ENCODE measurements at places on chromosomes 11 and 22.

GRCh38 chr11:10720881-10721376, 27.4 kb upstream of the IRAG1 start:
- DNase-seq, result no peak

DNA sequence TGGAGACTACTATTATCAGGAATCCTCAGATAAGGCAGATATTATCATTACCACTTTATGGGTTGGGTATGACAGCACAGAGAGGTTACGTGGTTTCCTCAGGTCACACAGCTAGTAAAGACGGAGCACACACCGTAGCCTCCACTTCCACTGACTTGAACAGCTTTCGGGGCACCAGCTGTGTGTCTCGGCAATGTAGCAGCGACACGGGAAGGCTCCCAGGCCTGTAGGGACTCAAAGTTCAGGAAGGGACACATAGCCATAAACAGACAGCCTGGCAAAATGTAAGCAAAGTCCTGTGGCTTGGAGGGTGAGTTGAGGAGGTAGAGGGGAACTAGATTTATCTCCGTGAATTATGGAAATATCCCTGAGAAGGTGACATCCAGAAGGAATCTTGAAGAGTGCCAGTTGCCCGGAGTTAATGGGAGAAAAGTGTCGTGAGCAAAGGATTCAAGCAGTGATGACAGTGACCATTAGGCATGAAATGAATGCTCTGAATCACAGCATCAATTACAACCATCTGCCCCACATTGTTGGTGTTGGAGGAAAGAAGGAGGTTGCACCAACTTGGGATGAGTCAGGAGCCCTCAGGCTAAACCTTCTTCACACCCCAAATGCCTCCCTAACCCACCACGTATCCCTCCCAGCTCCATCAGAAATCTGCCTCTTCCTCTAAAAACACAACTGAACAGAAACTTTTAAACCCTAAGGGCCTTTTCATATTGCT, 106.7 kb upstream of the ASPHD2 start:
- DNase-seq, result no peak

- DNase-seq, result no peak
Observed at GRCh38 chr11:120334332-120334731, 1.9 kb upstream of the ARHGEF12 start.

DNA sequence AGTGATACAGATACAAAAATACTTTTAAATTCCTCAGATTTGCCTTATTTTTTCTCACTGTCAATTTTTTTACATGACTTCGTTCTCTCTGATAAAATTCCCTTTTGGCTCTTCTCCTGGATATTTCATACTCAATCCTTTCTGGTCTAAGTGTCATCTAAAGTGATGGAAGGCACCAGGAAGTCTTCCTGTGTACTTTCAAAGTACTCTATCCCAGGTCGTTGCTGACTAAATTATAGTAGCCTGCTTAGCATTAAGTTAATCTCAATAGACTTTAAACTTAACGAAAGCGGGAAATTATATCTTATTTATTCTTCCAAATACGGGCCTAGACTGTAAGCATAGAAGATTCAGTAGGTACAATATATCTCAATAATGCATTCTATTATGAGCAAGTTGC, 67.8 kb downstream of the CASP12 start:
- no peak for DNase-seq

DNA sequence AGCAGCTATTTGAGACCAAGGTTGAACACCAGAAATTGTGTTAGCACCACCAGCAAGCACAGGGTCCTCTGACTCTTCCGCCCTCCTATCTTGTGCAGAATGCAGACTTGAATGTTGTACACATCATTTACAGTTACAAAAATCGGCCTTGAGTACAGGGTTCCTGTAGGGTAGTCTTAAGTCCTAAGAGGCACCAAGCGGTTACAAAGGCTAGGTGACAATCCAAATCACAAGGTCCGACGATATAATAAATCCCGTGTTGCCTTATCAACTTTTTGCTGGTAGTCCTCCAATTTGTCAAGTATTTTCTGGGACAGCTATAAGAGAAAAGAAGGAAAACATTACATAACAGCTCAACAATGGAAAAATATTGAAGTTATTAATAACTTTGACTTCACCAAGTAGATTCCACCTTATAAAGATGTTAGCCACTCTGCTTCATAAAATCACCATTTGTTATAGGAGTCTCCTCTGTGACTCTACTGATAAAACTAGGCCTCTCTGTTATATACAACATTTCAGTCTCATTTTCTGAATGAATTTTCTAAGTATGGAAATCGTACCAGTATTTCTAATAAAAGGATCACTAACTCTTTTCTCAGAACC, 11.8 kb upstream of the FNBP4 start:
- DNase-seq, result no peak

GRCh38 chr22:48488149-48488551, 1339.5 kb downstream of the BRD1 start:
- no peak for DNase-seq

DNA sequence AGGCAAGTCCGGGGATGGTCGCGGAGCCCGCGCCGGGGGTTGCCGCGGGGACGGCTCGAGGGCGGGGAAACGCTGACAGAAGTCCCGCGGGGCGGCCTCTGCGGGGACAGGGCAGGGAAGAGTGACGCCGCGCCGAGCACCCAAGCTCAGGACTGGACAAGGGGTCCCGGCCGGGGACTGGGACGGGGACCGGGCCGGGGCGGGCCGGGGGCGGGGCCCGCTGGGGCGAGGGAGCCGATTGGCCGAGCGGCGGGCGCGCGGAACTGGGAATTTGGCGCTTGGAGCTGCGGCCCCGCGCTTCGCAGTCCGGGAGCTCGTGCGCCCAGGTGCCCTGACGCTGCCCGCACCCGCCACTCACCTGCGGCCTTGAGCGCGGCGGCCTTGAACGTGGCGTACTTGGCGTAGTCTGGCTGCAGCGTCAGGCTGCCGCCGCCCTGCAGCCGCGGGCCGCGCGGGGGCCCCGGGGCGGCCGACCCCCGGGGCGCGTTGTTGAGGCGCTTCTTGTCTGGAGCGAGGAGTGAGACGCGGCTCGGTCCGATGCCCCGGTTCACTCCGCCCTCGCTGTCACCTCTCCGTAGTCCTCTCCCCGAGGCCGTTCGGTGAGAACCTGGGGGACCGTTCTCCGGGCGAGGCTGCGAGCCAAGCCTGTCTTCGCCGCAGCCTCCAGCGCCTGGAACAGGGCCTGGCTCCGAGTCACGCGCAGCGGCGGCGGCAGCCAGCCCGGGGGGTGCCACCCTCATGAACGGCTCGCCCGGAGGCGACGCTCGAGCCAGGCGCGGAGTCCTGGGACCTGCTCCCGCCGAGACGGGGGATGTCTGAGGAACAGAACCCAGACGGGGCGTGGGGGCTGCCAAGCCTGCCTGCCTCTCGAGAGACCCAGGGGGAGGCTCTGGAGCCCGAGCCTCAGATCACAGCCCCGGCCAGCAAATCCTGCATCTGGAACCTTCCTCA, 4.5 kb downstream of the SHISA8 start:
- no peak for DNase-seq

GRCh38 chr22:46806794-46807193, 44.3 kb downstream of the TBC1D22A start:
- DNase-seq, result no peak

DNA sequence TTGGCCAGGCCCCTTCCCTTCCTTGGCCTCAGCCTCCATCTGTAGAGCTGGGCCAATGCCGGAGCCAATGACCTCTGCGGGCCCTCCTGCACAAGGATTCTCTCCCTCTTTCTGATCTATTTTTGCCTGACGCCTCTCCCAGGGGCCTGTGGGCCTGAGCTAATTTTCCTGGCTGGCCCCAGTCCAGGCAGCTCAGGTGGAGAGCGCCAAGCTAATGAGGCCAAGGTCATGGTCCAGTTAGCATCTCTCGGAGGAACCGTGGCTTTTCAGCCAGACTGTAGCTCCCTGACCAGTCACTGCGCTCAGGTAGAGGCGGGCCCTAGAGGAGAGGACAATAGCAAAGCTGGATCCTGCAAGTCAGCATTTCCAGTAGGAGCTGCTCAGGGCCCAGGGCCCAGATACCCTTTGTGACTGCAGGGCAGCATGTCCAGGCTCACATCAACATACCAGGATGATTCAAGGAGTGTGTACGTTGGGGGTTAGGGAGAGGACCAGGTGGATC, 43.5 kb downstream of the APOL3 start:
- no peak for DNase-seq
